ENCODE measurements at places on chromosomes 13 and 19. TPM values are rescaled to one million over a fixed set of nuclear protein-coding genes. Genes with fewer than 3 reads are reported as not detected.

Gene ZNF83
- polyA plus RNA-seq = 59.9 TPM

Gene BRME1
- 7.3 TPM for polyA plus RNA-seq

Gene ANO8
- polyA plus RNA-seq = 13.9 TPM

Gene HIF3A
- 67.3 TPM for polyA plus RNA-seq

Gene KLF1
- 0.59 TPM for polyA plus RNA-seq

Gene FAM124A
- polyA plus RNA-seq = 5.3 TPM

Gene ATP8A2
- 6.4 TPM for polyA plus RNA-seq

Gene YIF1B
- polyA plus RNA-seq = 33.8 TPM

Gene GRAMD1A
- polyA plus RNA-seq = 59.5 TPM

Gene IL4I1
- polyA plus RNA-seq = 3.2 TPM

Gene TMC4
- 50.0 TPM for polyA plus RNA-seq

Gene TMEM145
- 0.90 TPM for polyA plus RNA-seq

Gene PTGIR
- polyA plus RNA-seq = 2.6 TPM

Gene ANKRD10
- polyA plus RNA-seq = 258 TPM

Gene SLITRK5
- polyA plus RNA-seq = 1.4 TPM

Gene RYR1
- 4.4 TPM for polyA plus RNA-seq

Gene ZNF730
- 7.1 TPM for polyA plus RNA-seq

Gene WDR87
- polyA plus RNA-seq = not detected

Gene CEP89
- 31.9 TPM for polyA plus RNA-seq

Gene SIGLEC12
- 0.38 TPM for polyA plus RNA-seq

Gene GFY
- polyA plus RNA-seq = not detected

Gene CYP2S1
- 0.86 TPM for polyA plus RNA-seq

Gene ZNF100
- polyA plus RNA-seq = 17.3 TPM

Gene ZNF234
- 13.8 TPM for polyA plus RNA-seq

DNA sequence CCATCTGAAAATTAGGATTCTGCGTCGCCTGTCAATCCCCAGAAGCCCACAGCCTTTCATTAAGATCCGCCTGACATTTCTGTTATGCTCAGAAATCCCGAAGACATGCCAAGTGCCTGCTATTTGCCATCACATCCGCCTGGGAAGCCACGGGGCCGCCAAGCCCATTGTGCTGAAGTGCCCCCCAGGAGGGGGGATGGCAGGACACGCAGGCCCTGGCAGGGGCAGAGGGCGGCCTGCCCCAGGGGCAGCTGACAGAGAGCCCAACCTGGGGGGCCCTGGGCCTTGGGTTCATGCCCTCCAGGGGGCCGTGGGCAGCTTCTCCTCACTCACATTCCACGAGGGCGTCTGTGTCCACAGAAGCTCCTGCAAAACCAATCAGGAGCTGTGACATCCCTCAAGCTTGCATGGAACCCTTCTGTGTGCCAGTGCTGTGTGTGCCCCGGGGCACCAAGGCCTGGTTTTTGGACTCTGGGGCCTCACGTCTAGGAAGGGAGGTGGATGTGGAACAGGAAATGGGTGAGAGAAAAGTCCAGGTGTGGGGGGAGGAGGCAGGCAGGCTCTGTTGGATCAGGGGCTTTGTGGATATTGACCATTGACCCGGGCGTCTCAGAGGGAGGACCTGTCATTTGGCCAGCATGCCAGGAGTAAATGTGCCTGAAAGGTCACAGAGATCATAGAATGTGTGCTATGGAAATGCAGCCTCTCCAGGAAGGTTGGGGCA lies 122.9 kb downstream of the URI1 start:
- no peak for DNase-seq

DNA sequence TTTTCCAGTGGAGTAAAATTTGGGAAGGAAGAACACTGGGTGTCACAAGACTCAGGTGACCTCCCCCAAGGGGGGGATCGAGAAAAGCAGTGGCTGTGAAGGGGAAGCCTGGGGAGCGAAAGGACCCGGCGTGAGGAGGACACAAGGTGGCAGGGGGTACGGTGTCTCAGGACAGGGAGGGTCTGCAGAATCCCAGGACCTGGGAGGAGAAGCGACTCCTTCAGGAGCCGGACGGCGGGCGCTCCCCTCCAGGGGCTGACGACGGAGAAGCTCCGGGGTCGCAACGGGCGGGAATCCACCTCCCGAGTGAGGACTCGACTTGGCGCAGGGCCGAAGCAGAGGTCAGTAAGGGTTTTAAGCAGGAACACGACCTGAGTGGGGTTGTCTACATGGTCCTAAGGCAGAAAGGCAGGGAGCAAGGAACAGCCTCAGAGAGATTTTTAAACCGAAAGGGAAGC lies 529 bp downstream of the ZNF836 start:
- no peak for DNase-seq

DNA sequence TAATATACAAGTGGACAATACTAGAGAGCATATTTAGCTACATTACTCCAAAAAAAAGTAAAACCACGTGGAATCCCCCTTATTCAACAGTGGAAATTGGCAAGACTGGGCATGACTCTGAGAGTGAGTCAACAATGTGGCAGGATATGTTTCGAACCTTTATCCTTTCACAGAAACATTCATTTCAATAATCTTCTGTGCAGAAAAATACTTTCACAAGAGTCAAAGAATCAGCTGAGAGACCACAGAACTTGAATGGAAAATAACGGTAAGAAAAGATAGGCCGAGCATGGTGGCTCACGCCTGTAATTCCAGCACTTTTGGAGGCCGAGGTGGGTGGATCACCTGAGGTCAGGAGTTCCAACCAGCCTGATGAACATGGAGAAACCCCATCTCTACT lies 25.1 kb upstream of the CD70 start:
- DNase-seq = no peak

DNA sequence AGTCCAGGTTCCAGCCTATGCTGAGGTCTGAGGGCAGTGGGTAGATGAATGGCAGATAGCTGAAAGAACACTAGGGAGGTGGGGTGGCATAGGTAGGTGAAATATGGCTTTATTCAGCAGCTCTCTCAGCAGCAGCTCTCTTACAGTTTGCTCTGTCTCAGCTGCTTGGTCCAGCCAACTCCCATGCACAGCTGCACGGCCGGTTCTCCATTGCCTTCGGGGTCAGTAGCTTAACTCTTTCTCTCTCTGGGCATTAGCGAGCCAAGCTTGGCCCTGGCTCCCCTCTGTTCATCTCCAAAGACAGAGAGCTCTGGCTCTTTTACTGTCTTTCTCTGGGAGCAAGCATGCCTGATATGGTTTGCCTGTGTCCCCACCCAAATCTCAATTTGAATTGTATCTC lies 151.9 kb downstream of the MYO16 start:
- DNase-seq = no peak

DNA sequence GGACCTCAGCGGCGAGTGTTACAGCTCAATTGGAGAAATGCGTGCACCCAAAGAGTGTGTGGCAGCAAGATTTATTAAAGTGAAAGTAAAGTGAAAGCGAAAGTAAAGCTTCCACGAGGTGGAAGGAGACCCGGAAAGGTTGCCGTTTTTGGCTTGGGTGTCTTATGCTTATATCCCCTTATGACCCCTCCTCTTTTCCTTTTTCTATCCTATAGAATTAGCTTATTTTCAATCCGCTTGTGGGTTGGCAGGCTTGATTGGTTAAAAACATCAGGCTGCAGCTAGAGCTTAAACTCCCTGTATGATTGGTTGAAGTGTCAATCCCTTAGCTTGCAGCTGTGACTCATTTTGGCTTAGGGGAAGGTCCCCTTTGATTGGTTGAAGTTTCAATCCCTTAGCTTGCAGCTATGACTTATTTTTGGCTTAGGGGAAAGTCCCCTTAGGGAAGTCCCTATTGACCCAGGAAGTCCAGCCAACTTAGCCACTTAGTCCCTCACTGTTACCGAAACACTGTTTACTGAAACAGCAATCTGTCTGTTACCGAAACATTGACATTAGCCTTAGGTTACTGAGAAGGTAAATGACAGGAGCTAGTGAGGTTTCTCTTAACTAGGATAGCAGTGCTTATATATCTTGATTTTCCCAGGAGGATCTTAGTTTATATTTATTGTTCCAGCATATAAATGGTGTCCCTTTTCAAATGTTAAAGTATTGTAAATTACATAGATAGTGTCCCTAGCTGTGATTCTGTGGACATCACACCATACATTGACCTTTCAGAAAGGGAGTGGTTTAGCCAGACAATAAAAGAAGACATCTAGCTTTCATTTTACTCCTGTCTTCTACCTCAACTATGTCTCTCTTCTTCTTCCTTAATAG lies 575.8 kb downstream of the DACH1 start:
- no peak for DNase-seq

- DNase-seq = no peak
Observed at GRCh38 chr13:27158335-27158734, 13.3 kb downstream of the USP12 start.

GRCh38 chr13:58830841-58831240 lies 1199.3 kb downstream of the PCDH17 start:
- no peak for DNase-seq

GRCh38 chr13:30870049-30870884 lies 35.8 kb upstream of the MEDAG start:
- no peak for DNase-seq

- no peak for DNase-seq
Observed at GRCh38 chr19:554817-555216, 11.0 kb downstream of the GZMM start.

GRCh38 chr13:112924365-112924764 lies 44.6 kb upstream of the MCF2L start:
- no peak for DNase-seq

DNA sequence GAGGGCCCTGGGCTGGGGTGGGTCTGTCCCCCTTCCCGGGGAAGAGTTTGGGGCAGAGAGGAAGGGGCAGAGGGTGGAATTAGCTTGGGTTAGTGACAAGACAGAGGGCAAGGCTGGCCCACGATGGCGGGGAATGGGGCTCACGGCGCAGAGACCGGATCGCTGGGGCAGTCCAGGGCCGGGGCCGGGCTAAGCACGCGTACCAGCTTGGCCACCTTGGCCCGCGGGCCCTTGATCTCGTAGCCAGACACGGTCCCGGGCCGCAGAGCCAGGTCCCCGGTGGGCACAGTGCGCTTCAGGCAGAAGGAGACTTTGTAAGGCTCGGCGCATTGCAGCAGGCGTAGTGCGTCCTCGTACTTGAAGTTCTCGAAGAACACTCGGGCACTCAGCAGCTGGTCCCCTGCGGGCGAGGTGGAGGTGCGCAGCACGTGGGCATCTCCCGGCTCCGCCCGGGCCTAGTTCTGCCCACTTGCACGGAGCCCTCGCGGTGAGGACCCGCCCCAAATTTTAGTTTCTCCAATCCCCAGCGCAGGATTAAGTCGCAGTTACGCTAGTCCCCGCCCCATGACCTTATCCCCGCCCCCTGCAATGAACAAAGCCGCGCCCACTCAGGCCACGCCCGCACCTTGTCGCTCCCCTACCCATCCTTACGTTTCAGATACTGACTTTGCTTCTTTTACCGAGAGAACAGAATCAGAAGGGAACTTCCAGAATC lies 8.6 kb upstream of the HIPK4 start:
- no peak for DNase-seq

DNA sequence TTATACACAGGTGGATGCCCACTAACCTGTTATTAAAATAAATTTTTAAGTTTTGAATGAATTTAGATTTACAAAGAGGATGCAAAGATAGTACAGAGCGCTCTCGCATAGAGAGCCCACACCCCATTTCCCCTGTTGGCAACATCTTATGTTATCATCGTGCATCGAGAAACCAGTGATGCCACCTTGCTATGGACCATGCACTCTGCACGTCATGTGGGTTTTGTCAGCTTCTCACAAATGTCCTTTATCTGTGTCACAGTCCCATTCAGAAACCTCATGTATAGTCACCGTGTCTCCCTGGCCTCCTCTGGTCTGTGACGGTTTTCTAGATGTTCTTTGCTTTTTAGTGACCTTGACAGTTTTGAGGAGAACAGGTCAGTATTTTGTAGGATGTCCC lies 60.0 kb downstream of the ING1 start:
- no peak for DNase-seq

- DNase-seq = no peak
Observed at GRCh38 chr13:52003541-52003940, 7.7 kb downstream of the ATP7B start.

GRCh38 chr13:102399791-102400674 lies 1.8 kb downstream of the FGF14 start:
- DNase-seq = no peak

- DNase-seq = peak; percentile 21
Observed at GRCh38 chr19:48837051-48837524, 797 bp upstream of the HSD17B14 start.

DNA sequence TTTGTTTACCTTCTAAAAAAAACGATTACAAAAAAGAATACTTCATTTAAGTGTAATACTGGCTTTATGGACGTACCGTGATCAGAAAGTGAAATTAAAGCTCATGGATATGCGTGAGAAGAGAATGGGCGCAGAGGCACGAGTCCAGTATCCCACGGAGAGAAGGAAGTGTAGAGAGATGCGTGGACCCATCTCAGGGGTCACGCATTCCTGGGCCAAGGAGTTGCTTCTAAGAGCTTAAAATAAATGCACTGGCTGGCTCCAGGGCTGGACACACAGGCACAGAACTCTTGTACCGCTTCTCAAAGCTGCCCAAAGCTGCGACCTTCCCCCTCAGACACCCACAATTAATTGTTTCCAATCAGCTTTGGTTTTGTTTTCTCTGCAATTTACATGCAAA lies 8.7 kb upstream of the SPC24 start:
- no peak for DNase-seq

- no peak for DNase-seq
Observed at GRCh38 chr19:56321254-56321988, 6.8 kb upstream of the ZSCAN5A start.

DNA sequence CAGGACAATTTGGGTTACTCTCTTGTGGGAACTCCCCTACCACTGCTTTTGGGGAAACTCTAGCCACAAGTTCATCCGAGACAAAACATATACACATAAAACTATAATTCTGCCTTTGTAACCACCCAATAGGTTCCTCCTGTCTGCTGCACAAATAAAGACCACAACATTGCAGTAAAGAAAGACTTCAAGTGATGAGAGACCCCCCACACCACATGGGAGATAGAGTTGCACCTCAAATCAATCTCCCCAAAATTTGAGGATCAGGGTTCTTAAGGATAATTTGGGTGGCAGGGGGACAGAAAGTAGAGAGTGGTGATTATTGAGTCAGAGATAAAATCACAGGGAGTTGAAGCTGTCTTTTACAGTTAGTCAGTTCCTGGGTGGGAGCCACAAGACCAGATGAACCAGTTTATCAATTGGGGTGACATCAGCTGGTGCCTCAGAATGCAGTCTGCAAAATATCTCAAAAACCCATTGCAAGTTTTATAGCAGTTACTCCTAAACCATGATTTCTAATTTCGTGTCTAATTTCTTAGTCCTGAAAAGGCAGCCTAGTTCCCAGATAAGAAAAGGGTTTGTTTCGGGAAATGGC lies 1348.5 kb downstream of the PCDH9 start:
- no peak for DNase-seq

- peak; percentile 83 for DNase-seq
Observed at GRCh38 chr19:6736169-6736916, 1.0 kb downstream of the GPR108 start.

- peak; percentile 38 for DNase-seq
Observed at GRCh38 chr19:8654591-8655339, 24.3 kb downstream of the NFILZ start.

- DNase-seq = no peak
Observed at GRCh38 chr13:66585669-66586203, 644.4 kb downstream of the PCDH9 start.

- no peak for DNase-seq
Observed at GRCh38 chr13:30997697-30998096, 65.2 kb downstream of the TEX26 start.

GRCh38 chr19:14054721-14055120 lies 7.2 kb downstream of the PALM3 start:
- no peak for DNase-seq

Measured in renal cortex interstitium (tissue), 15 donors.